ENCODE measurements at places on chromosomes 13 and 19.
A peak's percentile ranks its signal among the peaks of the same experiment; 100 is the strongest.

- no peak overlapping the region for H3K27ac ChIP-seq
- H3K36me3 ChIP-seq = peaks cover 3% of the 10 kb centered on the region
Observed at GRCh38 chr13:114082849-114083645, 49.4 kb downstream of the RASA3 start.

GRCh38 chr13:43129066-43129465 is 105.7 kb downstream of the DNAJC15 start:
- no peak overlapping the region for H3K4me3 ChIP-seq
- H3K36me3 ChIP-seq = no peaks in the 10 kb centered on the region
- no peak overlapping the region for H3K27ac ChIP-seq
- peaks cover 13% of the 10 kb centered on the region for H3K4me1 ChIP-seq
- peaks cover 7% of the 10 kb centered on the region for H3K27me3 ChIP-seq

DNA sequence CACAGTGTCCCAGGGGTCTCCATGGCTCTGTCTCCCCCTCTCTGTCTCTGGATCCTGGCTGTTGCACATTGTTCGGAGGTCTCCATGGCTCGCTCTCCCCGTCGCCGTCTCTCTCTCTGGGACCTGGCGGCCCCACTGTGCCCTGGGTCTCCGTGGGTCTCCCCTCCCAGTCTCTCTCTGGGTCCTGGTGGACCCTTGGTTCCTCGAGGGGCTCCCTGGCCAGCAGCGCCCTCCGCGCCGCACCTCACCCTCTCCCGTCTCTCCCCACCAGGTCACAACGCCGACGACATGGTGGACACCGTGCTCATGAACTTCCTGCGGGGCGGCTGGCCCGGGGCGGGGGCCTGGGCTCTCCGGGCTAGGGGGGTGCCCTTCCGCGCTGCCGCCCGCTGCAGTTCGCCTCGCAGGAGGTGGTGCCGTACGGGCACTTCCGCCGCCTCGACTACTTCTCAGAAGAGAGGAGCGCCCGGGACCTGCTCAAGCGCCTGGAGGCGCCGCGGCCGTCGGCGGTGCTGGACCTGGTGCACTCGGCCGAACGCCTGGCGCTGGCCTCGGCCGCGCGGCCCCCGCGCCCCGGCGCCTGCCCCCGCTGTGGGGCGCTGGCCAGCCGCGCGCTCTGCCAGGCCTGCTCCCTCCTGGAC is 29.1 kb downstream of the SIGLEC5 start:
- no peaks in the 10 kb centered on the region for H3K36me3 ChIP-seq
- H3K27ac ChIP-seq = no peak overlapping the region
- H3K4me3 ChIP-seq = no peak overlapping the region
- peaks cover 12% of the 10 kb centered on the region for H3K27me3 ChIP-seq
- H3K4me1 ChIP-seq = no peaks in the 10 kb centered on the region

GRCh38 chr13:69178000-69178399 is 929.6 kb upstream of the ATXN8OS start:
- no peak overlapping the region for H3K4me3 ChIP-seq
- no peaks in the 10 kb centered on the region for H3K27me3 ChIP-seq
- no peak for DNase-seq
- H3K27ac ChIP-seq = no peak overlapping the region
- H3K36me3 ChIP-seq = no peaks in the 10 kb centered on the region
- H3K4me1 ChIP-seq = no peaks in the 10 kb centered on the region

- H3K4me1 ChIP-seq = no peaks in the 10 kb centered on the region
- no peak overlapping the region for H3K4me3 ChIP-seq
- H3K27ac ChIP-seq = no peak overlapping the region
- no peaks in the 10 kb centered on the region for H3K27me3 ChIP-seq
- H3K36me3 ChIP-seq = peaks cover 6% of the 10 kb centered on the region
Observed at GRCh38 chr13:40897053-40897452, 107.6 kb downstream of the SLC25A15 start.

DNA sequence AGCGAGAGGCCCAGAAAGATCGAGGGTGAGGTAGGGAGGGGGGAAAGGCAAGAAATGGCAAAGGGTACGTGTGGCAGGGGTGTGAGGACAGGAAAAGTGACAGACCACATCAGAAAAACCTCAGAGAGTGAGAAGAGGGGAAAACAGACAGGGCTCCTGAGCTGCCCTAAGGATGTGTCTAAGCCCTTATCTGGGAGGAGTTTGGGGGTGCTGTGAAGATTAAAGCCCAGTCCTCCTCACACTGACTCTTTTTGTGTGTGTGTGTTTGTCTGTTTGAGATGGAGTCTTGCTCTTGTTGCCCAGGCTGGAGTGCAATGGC is 703 bp upstream of the PTH2 start:
- H3K4me3 ChIP-seq = peak overlapping the region; percentile 72
- peaks cover 54% of the 10 kb centered on the region for H3K4me1 ChIP-seq
- H3K27me3 ChIP-seq = peaks cover 91% of the 10 kb centered on the region
- no peak for DNase-seq
- no peaks in the 10 kb centered on the region for H3K36me3 ChIP-seq
- H3K27ac ChIP-seq = no peak overlapping the region

- DNase-seq = no peak
- H3K36me3 ChIP-seq = peaks cover 13% of the 10 kb centered on the region
- no peak overlapping the region for H3K27ac ChIP-seq
- no peak overlapping the region for H3K4me3 ChIP-seq
- H3K27me3 ChIP-seq = no peaks in the 10 kb centered on the region
- H3K4me1 ChIP-seq = no peaks in the 10 kb centered on the region
Observed at GRCh38 chr13:49701491-49701890, 10.2 kb upstream of the EBPL start.

- peaks cover 67% of the 10 kb centered on the region for H3K4me1 ChIP-seq
- H3K36me3 ChIP-seq = peaks cover 29% of the 10 kb centered on the region
- DNase-seq = no peak
- peak overlapping the region; percentile 96 for H3K27ac ChIP-seq
- H3K4me3 ChIP-seq = peak overlapping the region; percentile 91
- H3K27me3 ChIP-seq = no peaks in the 10 kb centered on the region
Observed at GRCh38 chr19:41307954-41308449, 2.0 kb upstream of the CCDC97 start.

GRCh38 chr19:15185188-15185587 is 15.6 kb downstream of the NOTCH3 start:
- DNase-seq = no peak
- no peaks in the 10 kb centered on the region for H3K4me1 ChIP-seq
- H3K36me3 ChIP-seq = no peaks in the 10 kb centered on the region
- no peak overlapping the region for H3K4me3 ChIP-seq

- no peaks in the 10 kb centered on the region for H3K36me3 ChIP-seq
- peaks cover 12% of the 10 kb centered on the region for H3K27me3 ChIP-seq
- H3K27ac ChIP-seq = no peak overlapping the region
- H3K4me3 ChIP-seq = no peak overlapping the region
- no peaks in the 10 kb centered on the region for H3K4me1 ChIP-seq
Observed at GRCh38 chr19:33872445-33873320, 76.0 kb downstream of the KCTD15 start.

DNA sequence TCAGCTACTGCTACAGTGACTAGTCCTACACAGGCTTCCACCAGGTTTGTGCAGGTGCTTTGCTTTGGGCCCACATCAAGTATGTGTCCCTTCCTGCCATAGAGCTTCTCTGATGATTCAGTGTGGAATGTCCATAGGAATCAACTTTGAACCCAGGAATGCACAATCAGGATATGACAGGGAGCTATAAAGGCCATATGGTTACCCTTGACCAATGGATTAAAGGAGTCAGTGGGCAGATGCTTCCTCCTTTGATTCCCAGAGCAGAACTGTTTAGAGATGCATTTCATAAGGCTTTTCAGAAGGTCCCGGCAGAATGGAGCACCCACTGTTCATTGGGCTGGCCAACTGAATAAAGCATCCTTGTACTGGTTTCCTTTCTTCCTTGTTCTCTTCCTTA is 145.2 kb upstream of the WASF3 start:
- peaks cover 6% of the 10 kb centered on the region for H3K27me3 ChIP-seq
- no peak overlapping the region for H3K27ac ChIP-seq
